ENCODE measurements at places on chromosomes 5 and 9. TPM values are rescaled to one million over a fixed set of nuclear protein-coding genes. Genes with fewer than 3 reads are reported as not detected.

CLTA gene
- total RNA-seq = 166 TPM

IPPK gene
- total RNA-seq = 13.9 TPM

DNA sequence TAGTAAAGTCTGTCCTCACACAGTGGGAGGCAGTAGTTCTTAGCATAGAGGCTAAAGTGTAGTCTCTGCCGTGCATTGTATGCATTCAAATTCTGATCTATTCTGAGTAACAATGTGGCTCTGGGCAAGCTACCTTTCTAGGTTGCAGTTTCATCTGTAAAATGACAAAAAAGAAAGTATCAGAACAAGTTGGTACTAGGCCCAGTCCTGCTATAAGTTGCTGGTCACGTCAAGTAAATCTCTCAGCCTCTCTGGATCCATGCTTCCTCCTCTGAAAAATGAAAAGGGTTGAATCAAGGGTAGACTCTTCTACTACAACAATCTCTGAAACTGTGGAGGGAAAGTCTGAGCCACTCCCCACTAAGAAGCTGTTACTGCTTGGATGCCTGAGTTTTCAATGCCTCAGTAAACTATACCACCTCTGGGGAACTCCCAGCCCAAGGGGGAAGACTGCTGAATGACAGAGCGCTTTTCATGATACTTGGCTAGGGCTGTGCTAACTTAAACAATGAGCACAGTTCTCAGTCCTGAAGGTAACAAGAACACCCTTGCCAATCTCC lies 34.5 kb upstream of the SPARC start:
- H3K27me3 ChIP-seq = no peaks in the 10 kb centered on the region
- H3K36me3 ChIP-seq = no peaks in the 10 kb centered on the region
- DNase-seq = no peak
- H3K4me3 ChIP-seq = no peak overlapping the region
- peak overlapping the region; percentile 66 for H3K27ac ChIP-seq
- H3K4me1 ChIP-seq = peaks cover 8% of the 10 kb centered on the region

- DNase-seq = no peak
- no peaks in the 10 kb centered on the region for H3K27me3 ChIP-seq
- H3K36me3 ChIP-seq = no peaks in the 10 kb centered on the region
- no peaks in the 10 kb centered on the region for H3K4me1 ChIP-seq
- H3K27ac ChIP-seq = no peak overlapping the region
- H3K4me3 ChIP-seq = no peak overlapping the region
Measured at GRCh38 chr5:21049901-21050300, 1061.9 kb upstream of the CDH18 start.

- H3K27ac ChIP-seq = no peak overlapping the region
- DNase-seq = no peak
- no peak overlapping the region for H3K4me3 ChIP-seq
- H3K4me1 ChIP-seq = peaks cover under 1% of the 10 kb centered on the region
- H3K27me3 ChIP-seq = no peaks in the 10 kb centered on the region
- H3K36me3 ChIP-seq = no peaks in the 10 kb centered on the region
Measured at GRCh38 chr5:140575309-140575708, 10.7 kb downstream of the SLC35A4 start.

DNA sequence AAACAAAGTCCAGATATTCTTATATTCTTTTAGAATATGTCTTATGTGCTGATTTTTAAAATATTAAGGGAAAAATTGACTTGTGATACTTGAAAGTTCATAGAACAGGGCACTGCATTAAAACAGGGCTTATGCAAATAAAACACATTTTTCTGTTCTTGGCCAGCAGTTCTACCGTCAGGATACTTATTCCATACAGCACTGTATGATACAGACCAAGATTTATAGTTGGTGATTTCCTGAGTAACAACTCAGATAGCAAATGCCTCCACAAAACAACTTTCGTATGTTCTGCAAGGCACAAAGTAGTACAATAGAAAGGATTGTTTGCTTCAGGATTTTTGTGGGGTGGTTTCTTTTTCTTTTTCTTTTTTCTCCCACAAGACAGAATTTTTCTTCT lies 70.0 kb downstream of the F2RL2 start:
- peaks cover 27% of the 10 kb centered on the region for H3K4me1 ChIP-seq
- no peak overlapping the region for H3K27ac ChIP-seq
- no peak overlapping the region for H3K4me3 ChIP-seq

DNA sequence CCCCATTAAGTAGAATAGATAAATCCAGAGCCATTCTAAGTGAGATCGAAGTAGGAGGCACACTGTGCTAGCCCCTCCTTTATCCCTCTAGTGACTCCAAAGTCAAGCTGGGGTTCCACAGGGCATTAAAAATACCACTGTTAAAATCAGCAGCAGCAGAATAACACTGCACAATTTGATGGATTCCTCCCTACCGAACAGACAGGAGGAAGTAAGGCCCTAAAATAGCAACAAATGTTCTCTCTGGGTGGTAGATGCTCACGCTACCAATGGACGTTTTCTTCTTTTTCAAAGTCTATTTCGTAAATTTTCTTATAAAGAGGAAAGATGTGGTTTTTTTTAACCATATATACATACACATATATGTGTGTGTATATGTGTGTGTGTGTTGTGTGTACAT lies 54.4 kb downstream of the FBXW11 start:
- H3K36me3 ChIP-seq = peaks cover 17% of the 10 kb centered on the region
- H3K27me3 ChIP-seq = no peaks in the 10 kb centered on the region
- no peak for DNase-seq
- no peak overlapping the region for H3K27ac ChIP-seq

- no peak overlapping the region for H3K4me3 ChIP-seq
- H3K36me3 ChIP-seq = no peaks in the 10 kb centered on the region
- H3K27me3 ChIP-seq = no peaks in the 10 kb centered on the region
- no peak overlapping the region for H3K27ac ChIP-seq
- no peak for DNase-seq
Measured at GRCh38 chr9:104805441-104805840, 41.5 kb downstream of the NIPSNAP3B start.
